Smooth muscle cell of the brain vasculature (primary cell): ENCODE measurements at places on chromosomes 11 and 22.

DNA sequence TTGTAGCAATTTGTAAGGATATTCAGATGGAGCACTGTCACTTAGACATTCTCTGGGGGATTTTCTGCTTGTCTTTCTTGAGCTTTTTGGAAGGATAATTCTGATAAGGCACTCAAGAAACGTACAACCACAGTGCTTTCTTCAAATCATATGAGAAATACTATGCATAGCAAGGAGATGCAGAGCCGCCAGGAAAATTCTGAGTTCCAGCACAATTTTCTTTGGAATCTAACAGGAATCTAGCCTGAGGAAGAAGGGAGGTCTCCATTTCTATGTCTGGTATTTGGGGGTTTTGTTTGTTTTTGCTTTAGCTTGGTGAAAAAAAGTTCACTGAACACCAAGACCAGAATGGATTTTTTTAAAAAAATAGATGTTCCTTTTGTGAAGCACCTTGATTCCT, 9.9 kb downstream of the PRSS23 start:
- DNase-seq = no peak

- no peak for DNase-seq
Observed at GRCh38 chr11:113773092-113773415, 438 bp downstream of the ZW10 start.

GRCh38 chr11:46291441-46292150, 14.1 kb downstream of the CREB3L1 start:
- DNase-seq = no peak

DNA sequence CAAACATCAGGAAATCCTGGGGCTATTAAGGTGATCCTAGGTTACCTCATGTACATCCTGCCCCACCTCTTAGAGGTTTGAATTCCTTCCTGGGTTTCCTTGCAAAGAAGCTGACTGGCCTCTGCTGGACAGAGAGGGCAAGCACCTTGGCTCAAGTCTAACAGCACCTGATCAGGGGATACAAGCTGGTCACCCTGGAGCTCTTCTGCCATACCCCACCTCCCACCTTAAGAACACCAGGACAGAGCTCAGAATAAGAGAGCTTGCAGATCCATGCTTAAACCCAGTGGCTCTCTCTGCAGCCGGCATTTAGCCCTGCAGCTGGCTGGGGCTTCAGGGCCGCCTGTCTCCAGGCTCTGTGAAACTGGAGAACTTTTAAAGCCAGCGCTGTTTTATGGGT, 386.6 kb upstream of the NARS2 start:
- DNase-seq = no peak

- peak; percentile 81 for DNase-seq
Observed at GRCh38 chr11:65833297-65834030, at the start of gene SNX32. Gene SNX32 (plus strand): TSS chr11:65833963. CDS start chr11:65834066, 103 bp downstream.

- DNase-seq = no peak
Observed at GRCh38 chr11:131685906-131686305, 315.5 kb downstream of the NTM start.

DNA sequence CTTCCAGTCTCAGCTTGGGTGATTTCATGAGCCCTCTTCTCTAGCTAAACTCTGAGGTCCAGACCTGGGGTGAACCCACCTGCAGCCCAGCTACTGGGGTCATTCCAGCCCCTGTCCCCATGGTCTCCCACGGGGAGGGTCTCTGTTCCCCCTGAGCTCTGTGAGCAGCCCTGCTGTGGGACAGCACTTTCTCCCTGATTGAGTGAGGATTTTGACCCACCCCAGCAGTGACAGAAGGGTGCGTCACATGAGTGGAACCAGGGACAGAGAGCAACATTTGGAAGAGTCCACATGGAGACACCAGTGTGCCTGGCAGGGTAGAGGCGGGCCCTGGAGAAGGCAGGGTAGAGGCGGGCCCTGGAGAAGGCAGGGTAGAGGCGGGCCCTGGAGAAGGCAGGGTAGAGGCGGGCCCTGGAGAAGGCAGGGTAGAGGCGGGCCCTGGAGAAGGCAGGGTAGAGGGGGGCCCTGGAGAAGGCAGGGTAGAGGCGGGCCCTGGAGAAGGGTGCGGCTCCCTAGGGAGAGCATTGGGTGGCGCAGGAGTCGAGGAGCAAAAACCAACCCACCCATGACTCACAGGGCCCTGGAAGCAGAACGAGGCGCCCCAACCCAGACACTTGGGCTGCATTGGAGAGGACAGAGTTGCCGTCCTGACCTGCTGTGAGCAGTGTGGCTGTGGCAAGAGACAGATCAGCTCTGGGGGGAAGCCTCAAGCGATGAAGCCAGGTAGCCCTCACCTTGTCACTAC, 227.7 kb upstream of the B3GAT1 start:
- DNase-seq = no peak

GRCh38 chr22:24965822-24966626, 13.5 kb downstream of the KIAA1671 start:
- peak; percentile 90 for DNase-seq

DNA sequence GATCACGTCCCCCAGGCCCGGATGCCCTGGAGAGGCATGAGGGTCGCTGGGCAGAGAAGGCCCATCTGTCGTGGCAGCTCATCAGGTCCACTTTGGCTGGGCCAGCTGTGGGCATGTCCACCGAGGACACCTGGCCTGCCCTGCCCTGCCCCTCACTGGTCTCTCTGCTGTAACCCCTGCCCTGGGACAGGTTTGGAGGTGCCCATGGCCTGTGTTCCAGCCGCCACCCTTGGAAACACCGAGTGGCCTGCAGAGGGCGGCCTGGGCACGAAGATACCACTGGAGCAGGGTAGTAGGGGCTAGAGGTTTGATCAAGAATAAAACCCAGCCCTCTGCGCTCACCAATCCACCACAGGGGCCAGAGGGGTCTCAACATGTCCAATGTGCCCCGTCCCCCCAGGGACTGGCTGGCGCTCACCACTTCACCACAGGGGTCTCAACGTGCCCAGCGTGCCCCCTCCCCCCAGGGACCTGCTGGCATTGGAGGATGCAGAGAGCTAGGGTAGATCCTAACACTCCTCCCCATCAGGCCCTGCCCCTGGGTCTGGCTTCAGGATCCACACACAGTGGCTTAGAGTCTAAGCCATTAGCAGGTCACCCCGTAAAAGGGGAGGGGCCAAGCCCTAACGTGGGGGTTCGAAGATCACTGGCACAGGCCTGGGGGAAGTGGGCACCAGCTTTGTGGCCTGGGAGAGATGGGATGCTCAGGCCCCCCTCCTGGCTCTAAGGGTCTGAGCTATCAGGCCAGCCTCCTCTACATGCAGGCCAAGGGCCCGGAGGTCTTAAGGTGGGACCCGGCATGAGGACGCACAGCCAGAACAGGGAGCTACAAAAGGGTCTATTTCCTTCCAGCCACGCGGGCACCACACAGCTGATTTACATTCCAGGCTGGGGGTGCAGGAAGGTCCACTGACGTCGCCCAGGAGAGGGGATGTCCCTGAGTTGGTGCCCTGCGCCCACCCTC, 1.3 kb upstream of the HDAC10 start:
- DNase-seq = no peak

DNA sequence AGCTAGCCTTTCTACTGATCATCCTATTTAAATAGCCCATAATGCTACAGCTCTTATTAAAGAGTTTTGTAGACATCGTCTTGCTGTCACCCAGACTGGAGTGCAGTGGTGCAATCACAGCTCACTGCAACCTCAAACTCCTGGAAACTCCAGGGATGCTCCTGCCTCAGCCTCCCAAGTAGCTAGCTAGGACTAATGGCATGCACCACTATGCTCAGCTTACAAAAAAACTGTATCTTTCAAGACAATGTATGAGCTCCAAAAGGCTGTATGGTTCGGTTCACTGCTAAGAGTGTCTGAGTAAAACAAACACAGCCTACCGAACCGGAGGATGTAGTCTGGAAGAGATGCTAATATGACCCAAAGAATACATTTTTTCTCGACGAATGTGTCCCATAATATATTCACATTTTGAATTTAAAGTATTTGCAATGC, 2.6 kb downstream of the TAF1D start:
- no peak for DNase-seq

GRCh38 chr11:57277845-57278720, 41.0 kb upstream of the APLNR start:
- DNase-seq = peak; percentile 32

DNA sequence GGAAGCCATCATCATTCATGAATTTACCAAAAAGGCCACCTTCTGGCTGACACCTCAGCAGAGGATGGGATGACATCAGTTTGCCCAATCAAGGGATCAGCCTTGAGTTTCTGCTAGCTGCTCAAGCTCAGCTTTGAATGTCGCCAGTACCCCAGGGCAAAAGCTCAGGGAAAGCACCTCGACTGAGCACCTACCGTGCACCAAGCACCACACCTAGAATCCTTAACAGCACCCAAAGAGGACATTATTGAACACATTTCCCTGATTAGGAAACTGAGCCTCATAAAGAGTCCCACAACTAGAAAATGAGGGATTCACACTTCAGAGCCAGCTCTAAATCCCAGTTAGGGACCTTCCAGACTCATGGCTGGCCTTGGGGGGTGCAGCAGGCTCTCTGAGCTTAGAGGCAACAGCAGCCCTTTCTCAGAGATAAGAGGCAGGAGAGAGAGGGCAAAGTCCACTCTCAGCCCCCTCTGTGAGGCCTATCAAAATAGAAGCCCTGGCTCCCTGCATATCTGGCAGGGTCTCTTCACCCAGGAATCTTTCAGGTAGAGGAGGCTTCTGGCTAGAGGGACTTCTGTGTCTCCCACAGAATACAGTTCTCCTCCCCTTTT, 13.4 kb upstream of the DAGLA start:
- no peak for DNase-seq

DNA sequence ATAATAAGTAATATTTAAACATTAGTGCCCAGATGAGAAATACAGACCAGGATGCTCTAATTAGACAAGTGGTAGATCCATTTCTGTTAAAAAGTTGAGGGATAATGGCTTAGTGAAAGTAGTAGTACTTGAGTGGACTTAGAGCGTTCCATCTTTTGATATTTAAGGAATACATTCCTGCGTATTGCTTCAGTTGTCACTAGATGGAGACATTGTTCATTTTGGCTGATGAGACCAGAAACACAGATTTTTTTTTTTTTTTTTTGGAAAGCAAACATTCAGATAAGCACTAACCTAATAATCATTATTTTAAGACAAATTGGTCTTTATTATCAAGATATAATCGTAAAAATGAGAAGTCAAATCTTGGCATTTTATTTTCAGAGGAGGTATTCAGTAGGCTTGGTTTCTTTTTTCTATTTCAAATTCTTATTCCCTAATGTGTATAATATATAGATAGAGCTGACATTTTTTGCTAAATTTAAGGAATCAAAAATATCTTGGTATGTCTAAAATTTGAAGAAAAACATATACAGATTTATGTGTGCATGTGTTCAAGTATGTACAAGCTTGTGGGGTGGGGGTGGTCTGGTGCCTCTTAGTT, 92.9 kb downstream of the DYNC2H1 start:
- peak; percentile 10 for DNase-seq
